NCI-H446 (cell line): ENCODE measurements at places on chromosomes 7 and 10.
A peak's percentile ranks its signal among the peaks of the same experiment; 100 is the strongest.

GRCh38 chr10:29033311-29033940 is 255.4 kb upstream of the LYZL1 start:
- DNase-seq, result no peak

DNA sequence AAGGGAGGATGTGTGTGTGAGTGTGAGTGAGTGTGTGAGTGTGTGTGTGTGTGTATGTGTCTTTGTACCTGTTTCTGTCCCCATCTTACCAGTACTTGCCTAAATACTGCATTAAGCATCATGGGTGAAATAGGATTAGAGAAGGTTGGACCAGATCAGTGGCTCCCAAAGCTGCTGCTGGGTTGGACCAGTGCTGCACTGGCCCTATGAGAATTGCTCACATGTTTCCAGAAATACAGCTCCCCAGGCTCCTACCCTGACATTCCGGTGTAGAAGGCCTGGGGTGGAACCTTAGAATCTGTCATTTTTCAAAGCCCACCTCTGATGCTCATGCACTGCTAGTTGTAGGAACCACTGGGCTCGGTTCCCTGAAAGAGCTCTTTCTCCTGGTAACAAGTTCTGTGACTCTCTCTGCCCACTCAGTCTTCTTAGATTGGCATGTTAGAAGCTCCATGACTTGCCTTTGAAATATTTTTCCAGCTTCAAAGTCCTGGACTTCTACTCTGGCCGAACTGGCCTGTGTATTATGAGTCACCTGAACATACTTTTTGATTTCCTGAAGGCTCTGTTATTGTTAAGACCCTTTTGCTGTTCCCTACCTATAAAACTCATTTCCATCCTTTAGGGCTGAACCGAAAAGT is 224.7 kb downstream of the CUX1 start:
- no peak for DNase-seq

DNA sequence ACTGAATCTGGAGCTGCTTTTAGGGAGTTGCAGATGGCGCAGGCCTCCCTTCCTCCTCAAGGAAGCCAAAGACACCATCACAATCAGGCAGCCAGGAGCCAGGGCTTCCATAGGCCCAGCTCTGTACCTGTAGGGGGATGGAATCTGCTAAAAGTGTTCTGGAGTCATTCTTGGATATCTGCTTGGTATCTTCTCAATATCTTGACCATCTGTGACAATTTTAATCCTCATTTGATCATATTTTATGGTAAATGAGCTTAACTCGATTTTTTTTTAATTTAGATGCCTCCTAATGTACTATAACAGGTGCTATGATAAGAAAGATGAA is 3.1 kb downstream of the ST7 start:
- no peak for DNase-seq

- no peak for DNase-seq
Measured at GRCh38 chr10:3827266-3827665, 42.3 kb upstream of the KLF6 start.

- DNase-seq, result no peak
Measured at GRCh38 chr7:126818393-126819196, 434.1 kb downstream of the GRM8 start.

DNA sequence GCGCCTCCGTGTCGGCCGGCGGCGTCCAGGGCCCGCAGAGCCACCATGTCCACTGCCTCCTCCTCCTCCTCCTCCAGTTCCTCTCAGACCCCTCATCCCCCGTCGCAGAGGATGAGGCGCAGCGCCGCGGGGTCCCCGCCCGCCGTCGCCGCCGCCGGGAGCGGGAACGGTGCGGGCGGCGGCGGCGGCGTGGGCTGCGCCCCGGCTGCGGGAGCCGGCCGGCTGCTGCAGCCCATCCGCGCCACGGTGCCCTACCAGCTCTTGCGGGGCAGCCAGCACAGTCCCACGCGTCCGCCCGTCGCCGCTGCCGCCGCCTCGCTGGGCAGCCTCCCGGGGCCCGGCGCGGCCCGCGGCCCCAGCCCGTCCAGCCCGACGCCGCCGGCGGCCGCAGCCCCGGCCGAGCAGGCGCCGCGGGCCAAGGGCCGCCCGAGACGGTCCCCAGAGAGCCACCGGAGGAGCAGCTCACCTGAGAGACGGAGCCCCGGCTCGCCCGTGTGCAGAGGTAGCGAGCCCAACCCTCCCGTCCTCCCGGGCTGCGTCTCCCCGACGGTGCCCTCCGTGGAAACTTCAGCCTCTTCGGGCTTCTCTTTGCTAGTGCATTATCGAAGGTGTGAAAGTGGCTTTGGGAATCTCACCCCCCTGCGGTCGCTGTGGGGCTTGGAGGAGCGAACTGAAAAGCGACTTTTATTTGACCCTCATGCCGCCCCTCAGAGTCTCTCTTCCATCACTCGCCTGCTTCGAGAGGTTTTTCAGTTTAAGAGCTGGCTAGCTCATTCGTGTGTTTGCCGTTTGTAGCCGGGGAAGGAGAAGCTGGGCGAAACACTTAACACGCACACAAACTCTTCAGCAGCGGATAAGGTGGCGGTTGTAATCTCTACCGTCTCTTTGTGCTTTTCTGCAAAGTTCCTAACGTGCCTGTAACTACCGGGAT is 975 bp downstream of the GLCCI1 start:
- peak; percentile 47 for DNase-seq

DNA sequence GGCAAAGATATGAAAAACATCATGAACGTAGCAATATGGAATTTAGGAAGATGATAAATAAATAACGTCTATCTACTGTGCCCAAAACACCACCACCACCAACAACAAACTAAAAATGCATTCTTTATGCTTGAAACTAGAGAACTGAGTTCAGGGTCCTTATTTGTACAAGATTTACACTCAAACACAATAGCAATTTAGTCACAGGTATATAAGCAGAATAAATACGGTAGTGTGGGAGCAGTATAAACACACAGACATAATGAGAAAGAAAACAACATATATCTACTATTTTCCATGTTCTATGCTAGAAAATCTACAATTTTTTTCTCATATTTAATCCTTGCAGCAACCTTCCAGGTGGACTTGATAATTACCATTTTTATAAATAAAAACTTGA is 64.3 kb downstream of the ARL4A start:
- DNase-seq, result no peak

GRCh38 chr10:78763651-78764395 is 304.9 kb upstream of the ZMIZ1 start:
- no peak for DNase-seq

DNA sequence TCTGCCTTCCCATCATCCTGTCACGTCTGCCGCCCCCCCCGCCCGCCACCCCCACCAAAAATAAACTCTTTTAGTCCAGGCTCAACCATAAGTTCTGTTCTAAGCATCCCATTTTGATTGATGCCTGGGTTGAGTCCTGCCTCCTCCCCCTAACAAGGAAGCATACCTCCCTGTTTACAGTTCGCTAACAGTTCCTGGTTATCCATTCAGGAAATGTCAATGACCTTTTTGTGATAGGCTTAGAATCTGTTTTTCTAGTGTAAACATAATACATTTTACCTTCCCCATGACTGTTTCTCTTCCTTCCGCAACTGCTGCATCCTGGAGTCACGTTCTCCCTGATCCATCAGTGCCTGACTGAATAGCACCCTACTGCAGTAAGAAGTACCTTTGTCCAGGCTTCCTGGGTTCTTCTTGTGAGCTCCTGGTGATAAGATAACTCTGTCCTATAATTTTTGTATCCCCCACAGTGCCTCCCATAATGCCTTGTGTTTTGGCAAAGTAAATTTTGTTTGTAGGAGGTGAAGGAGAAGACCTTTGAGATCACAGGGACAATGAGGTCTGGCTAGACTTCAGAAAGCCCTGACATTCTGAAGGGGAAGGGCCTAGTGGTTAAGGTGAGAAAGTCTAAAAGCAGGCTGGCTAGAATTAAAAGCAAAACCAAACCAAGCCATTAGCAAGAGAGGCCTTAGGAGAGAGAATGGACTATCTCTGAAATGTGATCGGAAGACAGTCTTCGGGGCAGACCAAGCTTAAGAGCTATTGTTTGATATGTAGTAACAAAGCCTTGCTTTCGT is 7.3 kb downstream of the AGFG2 start:
- DNase-seq, result no peak

- DNase-seq, result no peak
Measured at GRCh38 chr10:26939290-26939961, 78.7 kb upstream of the ABI1 start.

- DNase-seq, result no peak
Measured at GRCh38 chr10:25457552-25457951, 282.8 kb downstream of the GPR158 start.

GRCh38 chr7:117237646-117238045 is 85.2 kb downstream of the WNT2 start:
- DNase-seq, result no peak
